Epithelial cell of esophagus (primary cell): ENCODE measurements at places on chromosomes 13 and 19.

GRCh38 chr13:36666477-36667229, 7.2 kb upstream of the SERTM1 start:
- DNase-seq, result no peak

- DNase-seq, result no peak
Observed at GRCh38 chr13:107730813-107731212, 484.5 kb downstream of the LIG4 start.

DNA sequence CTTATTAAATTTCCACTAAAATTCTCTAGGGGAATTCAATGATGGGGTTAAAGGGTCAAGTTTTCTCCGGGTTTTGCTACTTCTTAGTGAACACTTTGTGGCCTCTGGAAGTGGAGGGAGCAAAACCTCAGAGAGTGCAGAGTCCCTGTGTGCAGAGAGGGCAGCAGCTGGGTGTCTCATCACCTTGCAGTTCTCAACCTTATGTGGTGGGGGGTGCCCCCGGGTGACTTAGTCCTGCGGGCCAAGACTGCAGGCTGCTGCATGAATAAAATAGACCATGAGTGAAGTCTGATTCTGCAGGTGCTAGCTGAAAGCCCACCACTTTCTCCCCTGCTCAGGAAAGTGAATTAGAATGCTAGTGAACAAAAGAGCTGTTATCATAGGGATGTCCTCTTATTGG, 191.6 kb downstream of the DLEU7 start:
- no peak for DNase-seq

DNA sequence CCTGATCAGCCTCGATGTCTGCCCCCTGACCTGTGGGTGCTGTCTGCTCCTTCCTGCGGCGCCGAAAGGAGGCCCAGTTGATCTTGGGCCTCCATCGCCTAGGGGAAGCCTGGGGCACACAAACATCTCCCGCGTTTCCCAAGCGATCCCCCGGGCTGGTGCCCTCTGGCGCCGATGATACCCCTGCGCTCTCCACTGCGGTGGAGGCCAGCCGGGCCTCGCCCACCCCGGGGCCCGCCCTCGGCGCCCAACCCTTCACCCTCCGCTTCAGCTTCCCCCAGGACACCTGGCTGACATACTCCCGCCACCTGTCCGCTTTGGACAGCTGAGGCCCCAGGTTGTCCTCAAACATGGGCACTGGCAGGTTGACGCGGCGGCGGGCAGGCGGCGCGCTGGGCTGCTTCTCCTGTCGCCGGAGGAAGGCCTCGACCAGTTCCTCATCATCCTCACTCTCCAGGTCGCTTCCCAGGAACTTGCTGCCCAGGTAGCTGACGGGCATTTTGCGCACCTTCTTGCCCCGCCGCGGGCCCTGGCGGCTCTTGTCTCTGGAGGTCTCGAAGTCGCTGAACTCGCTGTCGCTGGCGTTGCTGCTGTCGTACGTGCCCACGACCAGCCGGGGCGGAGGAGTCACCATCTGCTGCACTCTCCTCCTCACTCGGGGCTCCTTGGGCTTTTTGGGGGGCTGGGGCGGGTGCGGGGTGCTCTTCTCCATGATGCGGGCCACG, 1.3 kb downstream of the CCDC8 start:
- DNase-seq, result no peak

GRCh38 chr13:48890391-48890790, 85.3 kb upstream of the FNDC3A start:
- no peak for DNase-seq

- DNase-seq, result no peak
Observed at GRCh38 chr19:5686326-5686646, 3.8 kb upstream of the RPL36 start.

DNA sequence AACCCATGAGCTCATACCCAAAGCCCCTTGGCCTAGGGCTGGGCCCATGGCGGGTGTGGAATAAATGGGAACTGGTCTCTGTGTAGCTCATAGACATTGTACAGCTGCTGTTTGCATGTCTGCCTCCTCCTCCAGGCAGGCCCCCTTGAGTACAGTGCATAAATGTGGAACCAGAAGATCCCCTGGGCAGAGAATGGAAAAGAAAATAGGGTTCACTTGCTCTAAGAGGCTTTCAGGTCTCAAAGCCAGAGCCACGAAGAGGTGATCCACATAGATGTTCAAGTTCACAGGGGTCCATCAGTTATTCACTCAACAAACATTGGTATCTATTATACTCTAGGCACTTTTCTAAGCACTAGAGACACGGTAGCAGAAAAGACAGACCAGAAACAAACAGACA, 79.2 kb upstream of the CACNA1A start:
- no peak for DNase-seq

DNA sequence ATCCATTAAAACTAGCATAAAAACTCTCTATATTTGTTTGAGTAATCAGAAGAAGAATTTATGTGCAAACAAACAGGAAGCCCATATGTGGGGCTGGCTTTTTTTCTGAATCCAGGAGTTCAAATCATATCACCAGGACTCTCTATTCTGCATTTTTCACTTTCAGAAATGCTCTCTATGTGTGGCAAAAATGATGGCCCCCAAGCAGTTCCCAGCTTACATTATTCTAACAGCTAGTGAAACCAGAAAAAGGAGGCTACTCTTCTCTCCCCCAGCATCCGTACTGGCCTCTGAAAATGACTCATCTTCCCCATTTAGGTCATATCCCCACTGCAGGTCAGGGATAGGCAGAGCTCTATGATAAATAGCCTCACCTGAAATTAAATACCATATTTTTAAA, 20.4 kb downstream of the RBM26 start:
- peak; percentile 56 for DNase-seq

DNA sequence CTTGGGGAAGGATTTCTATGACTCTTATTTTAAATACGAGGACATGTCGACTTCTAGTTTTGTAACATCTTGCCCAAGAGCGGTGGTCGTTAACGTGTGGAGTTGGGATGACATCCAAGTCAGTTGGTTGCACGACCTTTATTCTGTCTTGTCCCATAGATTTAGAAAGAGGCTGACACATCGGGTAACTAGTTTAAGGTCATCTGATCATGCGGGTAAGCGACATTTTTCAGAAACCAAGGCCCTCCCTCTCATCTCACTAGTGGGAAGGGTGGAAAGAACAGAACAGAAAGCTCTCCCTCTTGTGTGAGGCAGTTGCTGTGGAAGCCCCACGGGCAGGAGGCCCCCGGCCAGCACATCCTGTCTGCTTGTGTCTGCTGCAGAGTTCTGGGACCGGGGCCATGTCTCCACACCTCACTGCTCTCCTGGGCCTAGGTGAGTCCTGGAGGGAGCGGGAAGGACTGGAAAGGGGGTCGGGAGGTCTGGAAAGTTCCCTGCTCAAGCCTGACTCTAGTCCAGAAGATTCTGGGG, at the start of gene LAIR2:
LAIR2 (plus strand) TSS at position 314 of the 531 bp plus-strand sequence; CDS start at position 402, 88 bp downstream.
- no peak for DNase-seq

DNA sequence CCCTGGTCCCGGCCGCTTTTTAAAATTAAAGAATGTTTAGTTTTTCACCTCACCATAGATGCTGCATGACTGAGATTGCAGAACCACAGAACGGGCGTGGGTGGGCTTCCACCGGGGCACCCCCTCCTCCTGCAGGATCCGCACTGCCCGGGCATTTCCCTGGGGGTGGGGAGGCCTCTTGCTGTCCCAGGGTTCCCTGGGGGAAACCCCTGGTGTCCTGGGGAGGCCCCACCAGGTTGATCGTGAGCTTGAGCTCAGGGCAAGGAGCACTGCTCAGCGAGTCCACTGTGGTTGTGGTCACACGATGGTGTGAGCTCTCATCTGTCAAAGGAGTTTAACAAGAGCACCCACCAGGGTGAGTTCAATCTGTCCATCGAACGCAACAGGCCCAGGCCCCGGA, 11.4 kb upstream of the TCF3 start:
- no peak for DNase-seq

DNA sequence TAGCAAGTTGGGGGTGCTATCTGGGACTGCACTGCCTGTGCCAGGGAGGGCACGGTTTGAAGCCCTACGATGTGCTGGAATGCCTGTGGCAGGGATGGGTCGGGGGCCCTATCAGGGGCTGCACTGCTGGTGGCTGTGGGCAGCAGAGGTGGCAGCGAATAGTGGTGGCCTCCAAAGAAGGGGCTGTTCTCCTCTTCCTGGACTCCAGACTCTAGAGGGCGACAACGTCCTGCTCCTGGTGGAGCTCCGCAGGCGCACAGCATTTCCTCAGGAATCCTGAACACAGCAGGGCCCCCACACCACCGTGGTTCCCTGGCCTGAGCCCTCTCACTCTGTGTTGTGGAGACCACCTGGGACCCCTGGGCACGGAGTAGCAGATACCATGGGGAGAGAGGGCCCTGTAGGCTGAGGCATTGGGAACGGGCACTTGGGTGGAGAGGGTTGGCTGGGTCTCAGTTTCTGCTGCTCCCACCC, 145.6 kb downstream of the TNFRSF19 start:
- DNase-seq, result peak; percentile 43

DNA sequence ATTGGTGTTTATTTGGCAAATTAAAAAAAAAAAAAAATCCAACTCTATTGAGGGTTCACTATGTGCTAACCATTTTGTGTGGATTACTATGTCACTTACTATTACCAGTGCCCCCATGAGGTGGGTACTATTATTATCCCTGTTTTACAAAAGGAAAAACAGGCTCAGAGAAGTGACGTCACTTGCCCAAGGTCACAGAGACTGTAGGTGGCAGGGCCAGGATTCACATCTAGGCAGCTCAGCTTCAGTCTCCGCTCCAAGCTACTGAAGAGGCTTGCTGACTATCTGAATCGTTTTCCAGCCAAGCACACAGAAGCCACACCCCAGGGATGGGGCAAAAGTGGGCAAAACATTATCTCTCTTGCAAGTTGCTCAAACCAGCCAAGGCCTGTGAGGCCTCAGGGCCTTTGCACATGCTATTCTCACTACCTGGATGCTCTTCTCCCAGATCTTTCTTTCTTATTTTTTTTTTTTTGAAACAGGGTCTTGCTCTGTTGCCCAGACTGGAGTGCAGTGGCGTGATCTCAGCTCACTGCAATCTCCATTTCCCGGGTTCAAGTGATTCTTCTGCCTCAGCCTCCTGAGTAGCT, 4.8 kb upstream of the ANGPTL8 start:
- DNase-seq, result no peak

DNA sequence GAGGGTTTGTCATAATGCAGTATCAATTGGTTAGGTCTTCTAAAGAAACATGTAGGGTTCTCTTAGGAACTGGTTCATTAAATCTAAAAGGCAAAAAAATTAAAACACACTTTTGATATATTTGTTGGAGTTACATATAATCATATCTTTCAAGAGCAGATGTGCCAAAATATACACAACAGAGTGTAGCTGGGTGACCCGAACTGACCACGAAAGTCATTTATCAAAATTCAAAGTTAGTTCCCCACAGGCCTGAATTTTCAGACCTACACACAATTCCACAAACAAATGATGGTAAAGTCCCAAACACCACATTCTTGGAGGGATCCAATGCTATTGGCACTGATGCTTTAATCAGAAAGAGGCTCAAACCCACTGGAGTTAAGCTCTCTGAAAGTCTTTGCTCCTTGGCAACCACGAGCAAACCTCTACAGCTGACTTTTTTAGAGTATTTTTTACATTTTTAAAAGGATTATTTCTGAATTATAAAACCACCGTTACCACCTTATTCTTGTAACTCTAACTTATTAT, 50.9 kb downstream of the IRS2 start:
- no peak for DNase-seq

GRCh38 chr19:46426506-46427162, 2.1 kb downstream of the PNMA8C start:
- peak; percentile 65 for DNase-seq

DNA sequence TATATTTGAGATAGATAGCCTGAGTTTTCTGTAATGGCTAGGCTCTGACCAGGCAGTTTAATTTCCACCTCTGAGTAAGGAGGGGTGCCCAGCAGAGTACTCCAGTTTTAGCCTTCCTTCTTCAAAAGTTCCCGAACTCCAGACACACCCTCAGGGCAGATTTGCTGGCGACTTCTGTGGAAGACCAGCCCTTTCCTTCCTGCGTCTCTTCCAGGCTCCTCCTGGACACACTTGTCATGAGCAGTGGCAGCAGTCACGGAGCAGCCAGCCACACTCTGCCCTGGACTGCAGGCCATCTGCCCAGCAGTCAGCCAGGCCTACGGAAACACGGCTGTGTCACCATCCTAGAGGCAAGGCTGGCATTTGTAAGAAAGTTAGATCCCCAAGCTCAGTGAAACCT, 6.6 kb upstream of the FLT1 start:
- DNase-seq, result no peak

GRCh38 chr13:44549476-44549875, 26.7 kb downstream of the TSC22D1 start:
- no peak for DNase-seq

GRCh38 chr13:113588394-113589111, 4.0 kb downstream of the TFDP1 start:
- no peak for DNase-seq

DNA sequence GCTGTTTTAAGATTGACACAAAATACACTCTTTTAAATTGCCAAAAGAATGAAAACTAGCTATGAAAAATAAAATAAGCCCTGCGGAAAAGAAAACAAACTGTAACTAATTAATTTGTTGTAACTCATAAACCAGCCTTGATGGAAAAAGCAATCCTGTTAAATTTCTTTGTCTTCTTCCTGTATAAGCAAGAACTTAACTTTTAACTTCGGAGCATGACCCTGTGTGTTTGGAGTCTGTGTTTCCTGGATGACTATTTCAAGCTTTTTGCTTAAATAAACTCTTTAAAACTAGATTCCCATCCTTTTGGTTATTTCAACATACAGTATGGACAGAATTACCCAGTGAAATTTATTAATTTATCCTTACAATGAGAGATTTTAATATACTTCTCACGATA, 122.6 kb downstream of the TNFRSF19 start:
- DNase-seq, result no peak

GRCh38 chr19:31013384-31014020, 335.7 kb downstream of the TSHZ3 start:
- no peak for DNase-seq

GRCh38 chr13:46839399-46839798, 42.4 kb upstream of the ESD start:
- DNase-seq, result no peak

DNA sequence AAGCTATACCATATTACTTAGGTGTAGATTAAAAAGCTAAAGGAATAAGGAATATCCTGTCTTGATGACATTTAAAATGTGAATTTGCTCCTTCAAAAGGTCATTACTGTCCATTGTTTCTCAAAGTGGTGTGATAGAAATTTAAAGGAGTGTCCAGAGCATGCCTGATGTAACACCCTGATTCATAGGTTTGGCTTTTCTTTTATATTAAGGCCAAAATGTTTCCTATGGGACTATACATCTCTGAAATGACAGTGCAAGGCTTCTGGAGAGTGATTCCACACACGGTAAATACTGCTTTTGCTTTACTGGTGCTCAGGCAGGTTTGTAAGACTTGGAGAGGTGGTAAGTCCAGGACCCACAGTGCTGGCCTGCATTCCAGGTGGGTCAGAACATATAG, 289.9 kb downstream of the RFC3 start:
- peak; percentile 45 for DNase-seq

GRCh38 chr13:40980461-40980860, 38.7 kb downstream of the ELF1 start:
- DNase-seq, result no peak

GRCh38 chr19:55231391-55232285, 3.1 kb upstream of the TMEM86B start:
- DNase-seq, result no peak

DNA sequence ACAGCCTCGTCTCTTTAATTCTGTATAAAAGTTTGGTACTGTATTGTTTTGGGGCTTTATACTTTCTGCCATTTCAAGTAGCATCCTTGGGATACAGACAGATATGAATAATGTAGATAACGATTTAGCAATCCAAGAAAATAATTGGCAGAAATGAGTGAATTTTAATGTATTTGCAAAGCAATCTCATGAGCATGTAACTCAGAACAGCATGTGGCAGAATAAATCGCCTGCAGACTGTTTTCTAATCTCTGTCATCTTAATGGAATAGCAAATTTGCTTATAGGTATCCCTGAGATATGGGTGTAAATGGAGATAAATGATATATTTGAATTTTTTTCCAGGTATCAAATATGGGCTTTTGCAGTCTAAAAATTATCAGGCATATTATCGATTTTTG, 166.0 kb downstream of the GPC5 start:
- no peak for DNase-seq
